ENCODE measurements at places on chromosomes 7 and 10.

DNA sequence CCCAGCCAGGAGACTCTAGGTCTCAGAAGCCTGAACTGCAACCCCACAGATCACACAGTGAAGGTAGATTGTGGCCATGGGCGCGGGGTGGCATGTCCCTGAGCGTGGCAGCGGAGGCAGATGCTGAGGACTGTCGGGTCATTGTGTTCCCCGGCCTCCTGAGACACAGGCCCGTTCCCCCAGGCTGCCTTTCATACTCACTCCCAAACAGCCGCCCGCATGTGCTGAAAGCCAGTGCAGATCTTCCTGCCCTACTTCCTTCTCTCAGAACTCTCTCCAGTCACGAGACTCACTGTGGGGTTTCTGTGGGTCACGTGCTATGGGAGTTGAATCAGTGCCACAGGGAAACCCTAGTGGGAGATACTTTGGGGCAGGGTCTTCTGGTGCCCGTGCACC is 48.0 kb downstream of the ZNF467 start:
- DNase-seq: no peak

DNA sequence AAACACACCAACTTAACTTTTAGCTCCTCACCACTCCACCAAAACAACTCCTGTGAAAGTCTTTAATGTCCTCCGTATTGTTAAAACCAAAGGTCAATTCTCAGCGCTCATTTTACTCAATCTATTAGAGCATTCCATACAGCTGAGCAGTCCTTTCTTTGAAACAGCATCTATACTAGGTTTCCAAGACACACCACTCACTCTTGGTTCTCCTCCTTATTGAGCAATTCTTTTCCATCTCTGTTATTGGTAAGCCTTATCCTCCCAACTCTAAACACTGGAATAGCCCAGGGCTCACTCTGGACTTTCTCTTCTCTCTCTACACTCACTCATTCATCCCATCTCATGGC is 34.9 kb downstream of the COA1 start:
- DNase-seq: no peak

DNA sequence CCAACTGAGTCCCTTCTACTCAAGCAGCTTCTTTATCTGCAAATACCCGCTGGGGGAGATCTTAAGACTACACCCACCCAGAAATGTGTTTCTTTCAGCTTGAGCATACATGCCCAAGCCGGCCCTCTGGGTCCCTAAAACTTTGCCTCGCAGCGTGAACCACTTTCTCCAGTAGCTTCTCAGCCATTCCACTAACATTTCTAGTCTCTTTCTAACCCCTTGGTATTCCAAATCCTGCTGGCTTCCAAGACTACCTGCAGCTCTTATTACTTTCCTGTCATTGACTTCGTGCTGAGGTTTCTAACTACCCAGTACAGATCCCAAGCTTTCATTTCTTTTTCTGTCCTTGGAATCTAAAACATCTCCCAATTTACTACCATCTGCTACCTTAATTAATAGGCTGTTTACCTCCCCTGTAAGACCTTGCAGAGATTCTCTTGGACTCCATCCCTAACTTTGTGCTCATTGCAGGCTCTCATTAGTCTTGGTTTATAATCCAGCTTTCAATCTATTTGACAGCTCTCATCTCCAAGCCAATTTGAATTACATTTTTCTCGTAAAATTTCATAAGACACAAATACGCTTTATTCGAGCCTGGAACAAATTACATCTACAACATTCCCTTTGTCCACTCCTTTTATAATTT is 153.6 kb downstream of the FGFR2 start:
- DNase-seq: no peak

DNA sequence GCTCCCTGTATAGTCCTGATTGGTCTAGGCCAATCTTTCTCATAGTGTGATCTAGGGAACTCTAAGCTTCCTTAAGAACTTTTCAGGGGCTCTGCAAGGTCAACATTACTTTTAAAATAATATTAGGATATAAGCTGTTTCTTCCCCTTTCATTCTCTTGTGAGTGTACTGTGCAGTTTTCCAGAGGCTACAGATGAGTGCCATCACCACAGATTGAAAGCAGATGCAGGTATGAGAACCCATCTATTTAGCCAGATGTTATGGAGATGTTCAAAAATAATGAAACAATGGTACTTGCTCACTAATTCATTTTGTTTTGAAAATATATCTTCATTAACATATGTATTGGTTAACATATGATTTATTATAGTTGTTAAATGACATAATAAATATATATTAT is 169.2 kb upstream of the SEMA3A start:
- DNase-seq: no peak

- DNase-seq: no peak
These were observed 422.8 kb downstream of the EXOC4 start for GRCh38 chr7:133675510-133676218.

- no peak for DNase-seq
These were observed 104.3 kb downstream of the AHR start for GRCh38 chr7:17402628-17403278.

GRCh38 chr7:100546129-100546925 is 7.3 kb downstream of the AGFG2 start:
- no peak for DNase-seq

GRCh38 chr7:5697754-5698424 is 83.6 kb downstream of the RNF216 start:
- no peak for DNase-seq

GRCh38 chr10:49509771-49510303 is 29.1 kb downstream of the ERCC6 start:
- DNase-seq: no peak

DNA sequence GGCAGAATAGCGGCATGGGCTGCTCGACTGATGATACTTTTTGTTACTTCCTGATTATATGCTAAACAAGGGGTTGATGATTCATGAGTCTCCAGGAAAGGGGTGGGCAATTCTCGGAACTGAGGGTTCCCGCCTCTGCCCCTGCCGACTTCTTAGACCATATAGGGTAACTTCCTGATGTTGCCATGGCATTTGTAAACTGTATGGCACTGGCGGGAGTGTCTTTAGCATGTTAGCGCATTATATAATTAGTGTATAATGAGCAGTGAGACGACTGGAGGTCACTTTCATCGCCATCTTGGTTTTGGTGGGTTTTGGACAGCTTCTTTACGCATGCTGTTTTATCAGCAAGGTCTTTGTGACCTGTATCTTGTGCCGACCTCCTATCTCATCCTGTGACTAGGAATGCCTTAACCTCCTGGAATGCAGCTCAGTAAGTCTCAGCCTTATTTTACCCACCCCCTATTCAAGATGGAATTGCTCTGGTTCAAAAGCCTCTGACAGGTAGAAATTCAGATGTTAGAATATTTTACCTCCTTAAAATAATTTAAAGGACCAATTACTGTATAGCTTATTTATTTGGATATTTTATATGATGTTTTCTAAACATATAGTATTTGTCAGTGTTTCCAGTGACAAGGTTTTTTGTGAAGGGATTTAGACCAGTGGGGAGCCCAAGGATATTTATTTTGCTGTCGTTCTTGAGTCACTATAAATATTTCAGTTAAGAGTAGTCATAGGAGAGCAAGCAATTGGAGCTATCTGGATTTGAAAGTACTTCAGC is 90.1 kb upstream of the PIK3CG start:
- DNase-seq: peak; percentile 33

GRCh38 chr7:152054367-152055230 is 29.1 kb downstream of the GALNT11 start:
- DNase-seq: no peak

DNA sequence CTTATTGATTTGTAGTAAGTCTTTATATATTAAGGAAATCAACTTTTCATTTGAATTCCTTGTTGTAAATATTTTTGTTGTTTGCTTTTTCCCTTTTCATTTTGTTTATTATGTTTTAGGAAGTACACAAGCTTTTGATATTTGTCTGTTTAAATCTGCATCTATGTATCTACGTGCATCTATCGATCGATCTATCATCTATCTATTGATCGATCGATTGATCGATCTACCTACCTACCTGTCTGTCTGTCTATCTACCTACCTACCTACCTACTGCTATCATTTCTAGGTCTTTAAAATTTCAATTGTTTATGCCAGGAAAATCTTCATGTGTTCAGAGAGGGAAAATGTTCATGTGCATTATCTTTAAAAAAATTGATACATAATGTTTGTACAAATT is 216.8 kb upstream of the MTPN start:
- no peak for DNase-seq

- DNase-seq: no peak
These were observed 43.1 kb downstream of the ARL4A start for GRCh38 chr7:12730523-12730922.

- DNase-seq: no peak
These were observed 7.4 kb downstream of the PRPS1L1 start for GRCh38 chr7:18020138-18020715.

DNA sequence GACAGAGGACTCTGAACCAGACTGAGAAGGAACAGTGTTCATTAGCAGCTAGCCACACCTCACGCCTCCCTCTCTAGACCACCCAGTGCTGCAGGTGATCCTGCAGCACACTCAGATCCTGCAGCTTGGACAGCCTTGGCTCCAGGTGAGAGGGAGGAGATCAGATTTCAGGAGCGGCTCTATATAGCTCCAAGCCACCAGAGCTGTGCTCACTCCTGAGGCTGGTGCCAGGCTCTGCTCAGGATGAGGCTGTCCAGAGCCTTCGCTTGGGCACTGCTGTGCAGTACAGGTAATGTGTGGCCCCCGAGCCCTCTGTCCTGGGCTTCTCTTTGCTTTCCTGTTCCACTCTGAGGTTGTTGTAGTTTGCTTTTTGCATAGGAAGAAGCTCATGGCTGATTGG is 42.4 kb downstream of the C10orf120 start:
- no peak for DNase-seq

- no peak for DNase-seq
These were observed 3.2 kb upstream of the EMX2 start for GRCh38 chr10:117539361-117539773.

DNA sequence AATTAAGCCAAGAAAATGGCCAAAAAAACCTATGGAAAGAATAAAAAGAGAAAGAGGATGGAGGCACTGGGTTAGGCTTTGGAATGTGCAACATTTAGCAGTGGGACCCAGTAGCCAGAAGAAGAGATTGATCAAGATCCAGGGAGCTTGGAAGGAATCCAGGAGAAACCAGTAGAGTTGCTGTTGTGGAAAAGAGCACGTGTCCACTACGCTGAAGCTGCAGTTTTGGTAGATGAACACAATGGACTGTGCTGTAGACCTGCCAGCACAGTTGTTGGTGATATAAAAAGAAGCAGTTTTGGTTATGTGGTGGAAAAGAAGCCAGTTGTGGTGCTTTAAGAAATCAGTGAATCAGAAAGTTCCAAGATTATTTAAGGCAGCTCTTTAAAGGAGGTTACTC is 802.2 kb upstream of the POM121L12 start:
- no peak for DNase-seq

DNA sequence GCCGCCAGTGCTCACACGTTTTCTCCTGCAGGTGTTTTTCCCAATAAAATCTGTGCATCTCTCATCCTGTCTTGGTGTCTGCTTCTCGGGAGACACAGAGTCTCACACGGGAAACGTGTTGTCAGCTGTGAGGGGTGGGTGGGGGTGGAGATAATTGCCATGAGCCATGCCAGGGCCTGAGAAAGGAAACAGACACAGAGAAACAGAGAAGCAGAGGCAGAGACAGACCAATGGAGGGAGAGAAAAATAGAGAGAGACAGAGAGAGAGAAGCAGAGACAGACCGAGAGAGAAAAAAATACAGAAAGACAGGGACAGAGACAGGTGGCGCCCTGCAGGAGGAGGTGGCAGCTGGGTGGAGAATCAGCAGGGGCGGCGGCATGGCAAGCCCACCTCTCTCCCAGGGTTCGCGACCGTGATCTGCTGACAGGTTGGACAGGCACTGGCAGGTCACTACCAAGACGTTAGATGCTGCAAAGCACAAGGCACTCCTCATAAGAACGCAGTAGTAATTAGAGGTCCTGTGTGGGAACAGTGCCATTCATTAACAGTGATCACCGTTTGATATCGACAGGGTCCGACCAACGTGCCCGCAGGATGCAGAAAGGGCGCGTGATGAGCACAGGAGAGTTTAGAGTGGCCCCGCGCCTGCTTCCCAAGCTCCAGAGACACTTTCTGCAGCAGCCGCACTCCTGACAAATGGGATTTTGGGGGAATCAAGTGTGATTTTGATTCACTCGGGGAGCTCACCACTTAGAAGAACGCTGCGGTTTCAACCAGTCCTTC is 70.5 kb upstream of the INSIG1 start:
- DNase-seq: no peak

DNA sequence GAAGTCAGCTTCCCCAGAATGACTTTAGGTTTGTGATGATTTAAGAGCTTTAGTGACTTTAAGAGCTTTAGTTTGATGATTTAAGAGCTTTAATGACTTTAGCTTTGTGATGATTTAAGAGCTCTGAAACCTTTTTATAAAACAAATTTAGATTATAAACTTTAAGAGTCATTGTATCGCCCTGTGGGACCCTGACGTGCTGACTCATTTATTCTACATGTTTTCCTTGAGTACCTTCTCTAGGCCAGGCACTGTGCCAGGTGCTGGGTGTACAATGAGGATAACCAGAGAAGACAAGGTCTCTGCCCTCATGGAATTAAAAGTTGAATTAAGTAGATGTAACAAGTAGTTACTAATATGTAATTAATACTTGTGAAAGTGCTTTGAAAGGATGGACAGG is 45.4 kb downstream of the CNNM1 start:
- no peak for DNase-seq

DNA sequence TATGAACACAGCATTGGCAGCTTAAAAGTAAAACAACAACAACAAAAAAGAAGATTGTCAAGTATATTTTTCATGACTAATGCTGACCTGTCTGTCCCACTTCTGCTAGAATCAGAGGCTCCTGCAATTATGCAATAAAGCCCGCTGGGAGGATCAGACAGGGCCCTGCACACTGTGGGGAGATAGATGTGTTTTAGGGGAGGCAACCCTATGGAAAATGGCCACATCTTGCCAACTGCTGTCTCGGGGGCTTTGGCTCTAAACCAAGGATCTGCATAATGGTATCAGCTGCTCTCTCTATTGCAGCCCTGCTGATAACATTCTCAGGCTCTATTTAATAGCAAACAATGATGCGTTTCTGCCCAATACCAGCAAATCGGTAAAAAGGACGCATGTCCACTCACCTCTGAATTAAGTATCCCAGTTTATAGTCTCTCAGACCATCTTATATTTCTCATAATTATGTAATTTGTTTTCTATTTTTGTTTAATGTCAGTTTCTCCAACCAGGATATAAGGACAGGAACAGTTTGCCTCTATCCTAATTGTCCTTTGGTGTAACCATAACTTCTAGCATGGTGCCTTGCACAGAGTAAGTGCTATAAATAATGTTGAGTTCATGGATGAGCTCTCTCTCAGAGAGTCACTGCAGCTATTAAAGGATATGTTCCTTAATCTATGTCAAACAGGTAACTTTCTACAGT is 15.3 kb upstream of the PRKAR2B start:
- no peak for DNase-seq

DNA sequence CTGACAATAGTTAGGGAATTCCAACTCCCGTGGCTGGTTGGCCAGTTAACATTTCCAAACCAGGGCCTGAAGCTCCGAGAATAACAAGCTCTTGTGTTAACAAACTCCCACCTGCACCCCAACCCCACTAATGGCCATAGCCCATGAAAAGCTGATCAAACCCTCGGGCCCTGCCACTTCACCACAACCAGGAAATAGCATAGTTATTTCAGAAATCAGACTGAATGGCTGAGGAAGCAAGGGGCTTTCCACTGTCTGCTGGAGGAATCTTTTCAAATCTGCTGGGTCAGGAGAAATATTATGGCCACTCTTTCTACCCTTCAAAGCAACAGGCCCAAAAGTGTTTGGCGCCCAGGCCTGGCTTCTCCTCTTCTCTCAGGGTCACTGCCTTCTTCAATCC is 145.6 kb downstream of the GLCCI1 start:
- no peak for DNase-seq

- DNase-seq: no peak
These were observed 267.5 kb downstream of the SDK1 start for GRCh38 chr7:3568516-3568915.

- DNase-seq: no peak
These were observed 76.6 kb upstream of the PFKP start for GRCh38 chr10:2990764-2991163.
